ENCODE measurements at places on chromosomes 4 and X.

DNA sequence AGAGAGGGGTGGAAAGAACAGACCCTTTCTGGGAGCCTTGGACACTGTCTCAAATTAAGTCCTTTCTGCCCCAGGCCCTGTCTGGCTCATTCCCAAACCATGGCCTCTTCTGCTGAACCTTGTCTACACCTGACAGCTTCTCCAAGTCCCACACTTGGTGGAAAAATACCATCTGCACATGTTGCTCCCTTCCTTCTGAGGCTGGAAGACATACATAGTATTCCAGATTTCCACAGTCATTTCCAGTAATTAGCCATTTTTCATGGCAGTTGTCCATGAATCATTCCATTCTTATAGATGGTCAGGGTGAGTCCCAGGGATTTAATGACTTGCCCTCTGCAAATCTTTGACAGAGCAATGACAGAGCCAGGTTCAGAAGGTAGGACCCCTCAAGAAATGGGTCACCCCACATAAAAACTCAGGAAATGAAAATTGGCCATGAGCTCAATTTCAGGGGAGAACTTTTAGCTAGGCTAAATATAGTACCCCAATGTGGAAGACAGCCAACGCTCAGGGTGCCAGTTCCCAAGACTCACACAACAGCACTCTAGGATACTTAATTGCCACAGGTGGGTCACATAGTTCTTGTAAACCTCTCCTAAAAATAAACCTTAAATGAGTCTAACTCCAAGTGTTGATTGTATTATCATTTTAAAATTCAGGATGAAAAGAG, 16.2 kb upstream of the DAPP1 start:
- no peak for DNase-seq

GRCh38 chr4:5365071-5366008, 314.1 kb downstream of the STK32B start:
- DNase-seq, result no peak

DNA sequence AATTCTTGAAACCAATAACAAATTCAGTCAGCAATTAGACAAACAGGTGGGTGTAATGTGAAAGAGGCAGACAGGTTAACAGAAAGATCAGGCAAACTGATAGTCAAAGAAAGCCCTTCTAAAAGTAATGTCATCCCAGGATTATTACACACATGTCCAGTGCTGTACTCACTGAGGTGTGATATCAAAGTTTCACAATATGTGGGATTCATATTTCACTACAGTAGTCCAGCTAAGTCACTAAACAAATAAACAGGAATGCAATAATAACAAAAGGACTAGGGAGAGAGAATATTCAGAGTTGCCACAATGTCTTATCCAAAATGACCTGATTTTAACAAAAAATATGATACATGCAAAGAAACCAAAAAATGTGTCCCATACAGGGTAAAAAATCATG, 787.5 kb downstream of the FSTL5 start:
- DNase-seq, result no peak

DNA sequence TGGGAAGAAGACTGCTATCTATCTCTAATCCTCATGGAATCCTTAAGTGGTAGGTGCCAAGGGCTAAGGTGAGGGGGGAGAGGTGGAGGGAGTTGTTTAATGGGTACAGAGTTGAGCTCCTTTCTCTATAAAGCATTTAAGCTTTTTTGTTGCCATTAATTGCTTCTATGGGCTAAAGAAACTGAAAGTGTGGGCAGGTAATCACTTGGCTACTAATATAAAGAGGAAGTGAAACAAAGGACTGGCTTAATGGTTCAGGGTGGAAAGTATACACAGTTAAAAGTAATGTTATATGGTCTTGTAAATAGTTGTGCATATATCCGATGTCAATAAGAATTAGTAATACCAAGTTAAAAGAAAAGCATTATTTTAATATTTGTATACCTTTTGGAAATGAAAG, 83.9 kb downstream of the POLA1 start:
- no peak for DNase-seq

DNA sequence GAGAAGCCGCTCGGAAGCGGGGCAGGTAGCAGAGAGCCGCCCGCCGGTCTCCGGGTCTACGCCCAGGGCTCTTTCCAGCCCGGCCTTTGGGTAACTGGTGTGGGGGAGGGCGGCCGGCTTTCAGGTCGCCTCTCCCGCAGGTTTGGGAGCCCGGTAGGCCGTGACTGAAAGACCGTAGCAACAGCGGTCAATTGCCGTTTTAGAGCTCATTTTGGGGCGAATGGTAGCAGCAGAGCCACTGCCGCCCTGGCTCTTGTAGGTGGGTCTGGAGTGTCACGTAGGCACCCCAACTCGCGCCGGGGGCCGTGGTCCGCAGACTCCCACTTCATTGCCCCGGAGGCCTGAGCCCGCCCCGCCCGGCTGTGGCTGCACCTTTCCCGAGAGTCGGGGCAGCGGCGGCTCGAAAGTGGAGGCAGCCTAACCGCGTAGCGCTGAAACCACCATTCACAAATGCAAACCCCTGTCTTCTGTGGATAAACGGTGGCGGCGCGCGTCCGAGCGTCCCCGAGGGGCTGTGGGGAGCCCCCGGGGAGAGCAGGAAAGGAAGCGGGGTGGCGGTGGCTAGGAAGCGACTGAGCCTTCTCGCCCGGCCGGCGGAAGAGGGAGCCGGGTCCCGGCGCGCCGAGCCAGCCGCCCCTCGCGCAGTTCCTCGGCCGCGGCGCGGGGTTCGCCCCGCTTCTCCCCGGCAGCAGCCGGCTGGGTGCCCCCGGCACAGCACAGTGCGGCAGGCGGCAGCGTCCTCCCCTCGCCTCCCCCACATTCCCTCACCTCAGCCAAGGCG, 2185.1 kb upstream of the TENM3 start:
- DNase-seq, result peak; percentile 1

DNA sequence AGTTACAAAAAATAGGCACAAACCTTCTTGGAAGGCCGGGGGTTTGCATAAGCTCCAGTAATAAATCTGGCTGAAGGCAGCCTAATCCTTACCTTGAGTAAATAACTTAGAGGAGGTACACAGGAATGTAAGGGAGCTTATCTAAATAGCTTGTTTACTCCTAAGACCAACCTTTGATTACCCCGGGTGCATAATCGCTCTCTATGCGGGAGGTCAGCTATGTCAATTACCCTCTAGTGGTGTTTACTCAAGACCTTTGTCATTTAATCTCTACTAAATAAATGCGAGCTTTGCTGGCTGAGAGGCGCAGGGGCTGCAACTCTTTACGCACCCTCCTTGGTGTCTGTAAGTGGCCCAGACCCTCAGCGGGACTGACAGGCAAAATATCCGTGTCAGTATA, 50.2 kb upstream of the MAP9 start:
- DNase-seq, result no peak

DNA sequence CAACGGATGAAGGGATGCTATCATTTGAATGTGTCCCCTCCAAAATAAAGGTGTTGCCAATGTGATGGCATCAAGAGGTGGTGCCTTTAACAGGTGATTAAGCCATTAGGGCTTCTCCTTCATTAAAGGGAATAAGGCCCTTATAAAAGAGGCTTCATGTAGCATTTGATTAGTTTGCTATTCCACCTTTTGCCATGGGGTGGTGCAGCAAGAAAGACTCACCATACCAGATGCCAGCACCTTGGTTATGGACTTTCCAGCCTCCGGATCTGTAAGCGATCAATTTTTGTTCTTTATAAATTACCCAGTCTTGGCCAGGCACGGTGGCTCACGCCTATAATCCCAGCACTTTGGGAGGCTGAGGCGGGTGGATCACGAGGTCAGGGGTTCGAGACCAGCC, 7.9 kb upstream of the SLC25A43 start:
- peak; percentile 22 for DNase-seq

DNA sequence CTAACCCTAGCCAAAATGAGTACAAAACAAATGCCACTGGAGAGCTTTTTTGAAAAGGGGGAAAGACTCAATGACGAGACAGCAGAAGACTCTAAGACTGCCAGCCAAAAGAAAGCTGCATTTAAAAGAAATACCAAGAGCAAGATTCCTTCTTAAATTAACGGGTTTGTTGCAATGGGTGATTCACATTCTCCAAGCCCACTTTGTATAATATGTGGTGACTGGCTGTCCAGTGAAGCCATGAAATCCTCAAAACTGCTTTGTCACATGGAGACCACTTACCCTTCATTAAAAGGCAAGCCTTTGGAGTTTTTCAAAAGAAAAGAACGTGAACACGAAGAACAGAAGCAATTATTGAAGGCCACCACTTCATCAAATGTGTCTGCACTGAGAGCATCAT, 68.2 kb downstream of the MRPL1 start:
- DNase-seq, result no peak

GRCh38 chr4:40173470-40173875, 23.4 kb upstream of the RHOH start:
- no peak for DNase-seq

GRCh38 chr4:31788676-31789075, 1068.5 kb downstream of the PCDH7 start:
- no peak for DNase-seq

DNA sequence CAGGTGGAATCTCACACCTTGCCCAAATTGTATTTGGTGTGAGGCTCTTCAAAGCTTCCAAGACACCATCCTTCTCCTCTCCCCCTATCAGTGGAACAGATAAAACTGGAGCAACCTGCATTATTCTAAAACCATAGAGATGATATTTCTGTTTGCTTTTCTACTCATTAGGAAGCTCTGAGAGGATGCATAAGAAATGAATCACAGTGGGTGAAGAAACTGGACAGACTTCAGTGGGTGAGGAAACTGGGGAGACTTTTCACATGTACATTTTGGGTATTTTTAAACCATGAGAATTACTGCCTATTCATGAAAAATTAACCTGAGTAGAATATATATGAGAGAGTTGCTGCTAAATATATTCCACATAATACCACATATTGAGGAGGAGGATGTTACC, 16.4 kb downstream of the HAND2 start:
- no peak for DNase-seq

DNA sequence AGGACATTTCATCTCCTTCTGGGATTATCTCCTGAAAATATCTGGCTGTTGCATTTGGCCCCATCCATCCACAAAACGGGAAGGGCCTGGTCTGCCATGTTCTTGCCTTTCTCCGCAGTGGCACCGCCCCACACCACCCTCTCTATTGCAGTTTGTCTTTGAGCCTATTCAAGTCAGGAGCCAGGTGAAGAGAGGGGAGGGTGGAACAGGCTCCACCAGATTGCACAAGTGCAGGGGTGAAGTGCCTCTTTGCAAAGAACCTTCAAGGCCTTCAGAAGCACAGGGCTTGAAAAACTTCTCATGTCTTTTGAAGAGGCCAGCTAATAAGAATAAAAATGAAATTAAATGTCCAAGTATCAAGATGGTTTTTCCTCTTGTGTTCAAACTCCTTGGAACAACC, 28.7 kb downstream of the RS1 start:
- no peak for DNase-seq

DNA sequence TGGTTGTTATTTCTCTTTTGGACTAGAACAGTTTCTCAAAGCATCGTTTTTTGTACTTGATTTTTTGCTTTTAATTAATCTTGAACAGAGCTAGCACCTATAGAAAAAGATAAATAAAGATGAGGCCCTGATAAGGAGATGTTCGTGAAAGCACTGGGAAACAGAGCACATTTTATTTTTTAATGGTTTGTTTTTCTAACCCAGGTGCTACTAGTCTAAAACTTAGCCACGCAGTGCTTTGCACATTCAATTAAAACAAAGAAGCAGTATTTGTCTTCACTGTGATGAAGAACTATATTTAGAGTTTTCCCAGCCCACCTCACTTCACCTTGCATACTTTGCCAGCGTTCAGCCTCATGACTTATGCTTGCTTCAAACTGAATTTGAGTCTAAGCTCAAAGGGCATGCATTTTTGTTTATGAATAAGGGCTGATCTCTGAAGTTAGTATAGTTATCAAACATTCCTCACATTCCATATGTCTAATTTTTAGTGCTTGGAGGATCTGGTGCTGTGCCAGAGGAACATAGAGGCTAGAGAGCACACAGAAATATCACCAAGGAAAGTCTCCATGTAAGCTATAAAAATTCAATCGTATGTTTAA, 76.7 kb downstream of the WWC2 start:
- DNase-seq, result no peak

GRCh38 chrX:124388562-124388961, 42.2 kb downstream of the SH2D1A start:
- peak; percentile 47 for DNase-seq

DNA sequence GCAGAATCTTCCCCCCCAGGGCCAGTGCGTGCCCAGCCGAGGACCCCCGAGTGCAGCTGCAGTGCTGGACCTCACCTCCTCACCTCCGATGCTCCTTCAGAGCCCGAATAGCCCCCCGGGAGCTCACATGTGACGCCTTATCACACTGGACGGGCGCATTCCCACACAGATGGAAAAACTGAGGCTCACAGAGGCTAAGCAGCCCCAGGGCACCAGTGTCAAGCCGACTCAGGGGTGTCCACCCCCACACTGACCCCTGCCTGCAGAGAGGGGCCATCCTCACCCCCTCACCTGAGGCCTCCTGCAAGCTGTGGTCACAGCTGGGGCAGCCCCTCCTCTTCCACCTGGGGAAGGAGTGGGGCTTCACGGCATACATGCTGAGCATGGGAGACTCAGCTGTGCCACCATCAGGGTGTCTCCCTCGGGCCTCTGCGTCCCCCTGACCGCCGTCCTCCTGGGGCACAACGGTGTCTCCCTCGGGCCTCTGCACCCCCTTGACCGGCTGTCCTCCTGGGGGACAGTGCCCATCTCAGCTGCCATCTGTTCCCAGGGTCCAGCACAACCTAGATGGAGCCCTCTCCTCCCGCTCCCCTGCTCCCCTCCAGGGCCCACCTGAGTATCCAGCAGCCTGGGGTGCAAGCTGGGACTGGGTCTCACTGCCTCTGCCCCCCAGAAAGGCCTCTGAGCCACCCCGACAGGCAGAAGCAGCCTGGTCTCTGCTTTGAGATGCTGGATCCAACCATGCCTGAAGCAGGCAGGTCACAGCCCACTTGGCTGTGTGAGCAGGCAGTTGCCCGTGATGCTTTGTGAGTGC, 85.3 kb upstream of the NKX1-1 start:
- no peak for DNase-seq

GRCh38 chr4:5810770-5811430, 82.0 kb downstream of the CRMP1 start:
- DNase-seq, result no peak

DNA sequence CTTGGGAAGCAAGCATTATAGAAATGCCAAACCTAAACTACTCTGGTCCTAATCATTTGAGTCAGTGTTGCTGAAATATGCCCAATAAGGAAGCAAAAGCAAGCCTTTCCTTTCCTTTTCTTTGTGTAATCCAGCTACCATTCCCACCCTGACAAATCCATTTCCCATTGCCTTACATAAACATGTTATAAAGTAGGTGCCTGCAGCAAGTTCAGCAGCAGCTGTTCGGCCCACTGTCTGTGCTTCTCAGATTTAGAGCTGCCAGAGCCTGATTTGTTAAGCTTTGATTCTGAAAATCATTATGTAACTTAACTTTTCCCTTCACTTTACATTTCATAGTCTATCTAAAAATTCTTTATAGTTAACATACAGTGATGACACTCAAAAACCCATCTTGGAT, 148.6 kb downstream of the EPHA5 start:
- DNase-seq, result no peak

GRCh38 chr4:141711211-141711610, 74.8 kb downstream of the IL15 start:
- DNase-seq, result peak; percentile 42

DNA sequence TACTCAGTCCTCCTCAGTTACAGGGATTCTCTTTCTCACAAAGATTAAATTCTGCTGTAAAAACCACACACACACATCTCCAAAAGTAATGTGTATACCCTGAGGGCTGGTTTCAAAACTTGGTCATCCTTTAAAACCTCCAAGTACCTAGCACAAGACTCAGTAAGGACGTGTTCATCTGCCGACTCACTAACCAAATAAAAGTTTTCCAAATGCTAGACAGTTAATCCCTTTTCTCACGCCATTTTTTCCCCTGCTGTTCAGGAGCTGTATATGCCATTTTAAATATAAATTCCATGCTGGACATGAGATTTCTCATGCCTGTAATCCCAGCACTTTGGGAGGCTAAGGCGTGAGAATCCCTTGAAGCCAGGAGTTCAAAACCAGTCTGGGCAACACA, 3.9 kb upstream of the SAT1 start:
- no peak for DNase-seq
